Tibial artery (tissue), 4 donors: ENCODE measurements at places on chromosomes 2 and 18.

GRCh38 chr2:143928184-143928583, 591.7 kb downstream of the ZEB2 start:
- no peak for DNase-seq
- H3K27ac ChIP-seq, result no peak overlapping the region
- H3K4me1 ChIP-seq, result no peaks in the 10 kb centered on the region
- H3K36me3 ChIP-seq, result no peaks in the 10 kb centered on the region

- H3K27ac ChIP-seq, result no peak overlapping the region
- peaks cover 26% of the 10 kb centered on the region for H3K36me3 ChIP-seq
- no peaks in the 10 kb centered on the region for H3K4me1 ChIP-seq
- no peaks in the 10 kb centered on the region for H3K27me3 ChIP-seq
- H3K4me3 ChIP-seq, result no peak overlapping the region
Observed at GRCh38 chr18:36762074-36762473, 66.7 kb downstream of the TPGS2 start.

- DNase-seq, result no peak
- H3K27me3 ChIP-seq, result no peaks in the 10 kb centered on the region
- H3K4me1 ChIP-seq, result peaks cover 20% of the 10 kb centered on the region
- H3K27ac ChIP-seq, result no peak overlapping the region
Observed at GRCh38 chr2:157256626-157257025, 879 bp upstream of the GALNT5 start.

DNA sequence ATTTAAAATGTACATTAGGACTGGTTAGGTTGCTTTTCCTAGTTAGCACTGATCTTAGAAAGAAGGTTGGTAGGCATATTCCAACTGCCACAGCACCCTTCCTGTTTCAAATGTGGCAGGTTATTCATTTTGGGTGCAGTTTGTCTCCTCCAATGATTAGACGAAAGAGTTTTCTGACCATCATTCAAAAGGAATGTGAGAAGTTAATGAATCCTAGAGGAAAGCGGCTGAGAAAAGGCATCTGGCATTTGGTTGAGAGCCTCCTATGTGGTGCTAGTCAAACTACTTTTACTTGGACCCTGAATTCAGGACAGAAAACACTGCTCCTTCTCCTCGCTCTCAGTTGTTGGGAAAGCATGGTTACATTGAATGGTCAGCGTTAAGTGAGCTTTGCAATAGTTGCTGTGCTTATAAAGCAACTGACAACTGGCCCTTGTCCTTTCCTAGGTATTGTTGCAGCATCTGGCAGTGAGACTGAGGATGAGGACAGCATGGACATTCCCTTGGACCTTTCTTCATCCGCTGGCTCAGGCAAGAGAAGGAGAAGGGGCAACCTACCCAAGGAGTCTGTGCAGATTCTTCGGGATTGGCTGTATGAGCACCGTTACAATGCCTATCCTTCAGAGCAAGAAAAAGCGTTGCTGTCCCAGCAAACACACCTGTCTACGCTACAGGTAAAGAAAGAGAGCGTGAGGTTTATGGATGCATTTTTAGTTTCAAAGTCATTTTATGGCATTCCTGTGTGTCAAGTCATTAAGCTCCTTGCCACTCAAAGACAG, 6.1 kb downstream of the TGIF1 start:
- no peaks in the 10 kb centered on the region for H3K4me1 ChIP-seq
- DNase-seq, result no peak
- H3K4me3 ChIP-seq, result no peak overlapping the region
- H3K27me3 ChIP-seq, result no peaks in the 10 kb centered on the region

DNA sequence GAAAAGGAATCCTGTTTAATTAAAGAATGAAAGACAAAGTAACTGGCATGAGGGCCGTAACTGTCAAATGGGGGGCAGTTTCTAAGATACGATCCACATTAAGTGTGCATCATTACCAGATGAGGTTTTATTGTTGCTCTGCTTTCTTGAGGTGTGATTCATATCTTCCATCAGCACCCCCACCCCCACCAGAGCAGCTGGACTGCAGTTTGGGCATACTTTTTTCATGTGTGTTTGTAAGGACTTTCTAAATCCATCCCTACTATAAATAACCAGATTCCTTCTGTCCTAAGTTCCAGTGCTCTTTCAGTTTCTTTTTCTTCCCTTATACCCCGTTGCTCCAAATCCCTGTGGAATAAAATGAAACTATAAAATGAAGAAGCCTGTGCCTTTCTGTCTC, 142.1 kb downstream of the CDCA7 start:
- no peak for DNase-seq
- no peaks in the 10 kb centered on the region for H3K36me3 ChIP-seq
- no peak overlapping the region for H3K27ac ChIP-seq
- H3K27me3 ChIP-seq, result no peaks in the 10 kb centered on the region
